ENCODE measurements at places on chromosomes 12 and 14.

- DNase-seq: no peak
These were observed 6.9 kb upstream of the FAIM2 start for GRCh38 chr12:49910331-49911212.

GRCh38 chr14:39988939-39989338 lies 556.7 kb upstream of the FBXO33 start:
- DNase-seq: peak; percentile 29

DNA sequence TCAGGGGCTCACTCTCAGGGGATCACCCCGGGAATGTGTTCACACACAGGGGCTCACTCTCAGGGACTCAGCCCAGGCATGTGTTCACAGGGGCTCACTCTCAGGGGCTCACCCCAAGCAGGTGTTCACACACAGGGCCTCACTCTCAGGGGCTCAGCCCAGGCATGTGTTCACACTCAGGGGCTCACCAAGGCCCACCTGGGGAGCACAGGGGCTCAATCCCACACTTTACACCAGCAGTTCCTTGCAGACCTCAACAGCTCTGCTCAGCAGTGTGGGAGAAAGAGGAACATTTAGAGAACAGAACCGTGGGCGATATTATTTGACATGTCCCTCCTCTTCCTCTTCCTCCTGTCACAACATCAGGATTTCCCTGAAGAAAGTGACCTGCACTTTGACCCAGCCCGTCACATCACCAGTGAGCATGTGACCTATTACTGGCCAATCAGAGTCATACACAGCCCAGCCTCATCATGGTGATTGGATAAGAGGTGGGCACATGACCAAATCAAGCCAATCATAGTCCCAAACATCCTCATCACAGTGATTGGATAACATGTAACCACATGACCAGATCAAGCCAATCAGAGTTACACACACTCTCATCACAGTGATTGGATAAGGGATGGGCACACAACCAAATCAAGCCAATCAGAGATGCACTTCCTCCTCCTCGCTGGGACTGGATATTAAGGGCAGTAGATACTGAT lies 359.4 kb upstream of the SFSWAP start:
- no peak for DNase-seq

- no peak for DNase-seq
These were observed 42.1 kb downstream of the ELK3 start for GRCh38 chr12:96236221-96236822.

DNA sequence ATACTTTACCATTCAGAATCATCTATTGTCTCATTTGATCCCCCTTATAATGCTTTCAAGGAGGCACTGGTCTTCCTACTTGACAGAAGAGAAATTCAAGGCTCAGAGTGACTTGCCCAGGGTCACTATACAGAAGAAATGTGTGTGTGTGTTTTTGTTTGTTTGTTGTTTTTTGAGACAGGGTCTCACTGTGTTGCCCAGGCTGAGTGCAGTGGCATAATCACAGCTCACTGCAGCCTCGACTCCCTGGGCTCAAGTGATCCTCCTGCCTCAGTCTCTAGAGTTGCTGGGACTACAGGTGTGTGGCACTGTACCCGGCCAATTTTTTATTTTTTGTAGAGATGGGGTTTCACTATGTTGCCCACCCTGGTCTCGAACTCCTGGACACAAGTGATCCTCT lies 22.9 kb downstream of the IRF2BPL start:
- no peak for DNase-seq

DNA sequence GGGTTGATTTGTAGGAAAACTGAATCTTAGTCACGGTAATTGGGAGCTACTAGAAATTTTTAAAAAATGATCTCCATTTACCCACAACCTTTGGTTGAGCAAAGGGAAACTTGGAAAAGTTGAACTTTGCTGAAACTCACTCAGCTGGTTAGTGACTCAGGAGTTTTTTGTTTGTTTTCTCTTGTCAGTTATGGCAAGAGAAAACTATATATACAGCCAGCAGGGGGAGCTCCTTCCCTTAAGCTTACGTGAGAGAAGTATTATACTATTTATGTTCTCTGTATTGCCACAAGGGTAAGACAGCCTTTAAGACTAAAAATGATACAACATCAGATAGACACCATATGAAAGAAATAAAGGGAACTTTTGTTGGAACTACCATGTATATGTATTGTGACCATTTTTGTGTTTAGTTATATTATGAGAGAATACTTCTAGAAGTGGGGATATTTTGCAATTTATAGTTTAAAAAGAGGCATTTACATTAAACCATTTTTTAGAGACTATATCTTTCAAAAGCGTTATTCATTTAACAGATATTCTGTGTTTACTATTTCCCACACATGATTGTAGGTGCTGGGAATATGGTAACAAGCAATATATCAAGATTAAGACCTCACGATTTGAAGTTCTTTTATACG lies 28.1 kb upstream of the TBC1D30 start:
- DNase-seq: peak; percentile 61

All from forelimb muscle (tissue), 1 donor.